ENCODE measurements at places on chromosomes 12 and 14.
A peak's percentile ranks its signal among the peaks of the same experiment; 100 is the strongest.

DNA sequence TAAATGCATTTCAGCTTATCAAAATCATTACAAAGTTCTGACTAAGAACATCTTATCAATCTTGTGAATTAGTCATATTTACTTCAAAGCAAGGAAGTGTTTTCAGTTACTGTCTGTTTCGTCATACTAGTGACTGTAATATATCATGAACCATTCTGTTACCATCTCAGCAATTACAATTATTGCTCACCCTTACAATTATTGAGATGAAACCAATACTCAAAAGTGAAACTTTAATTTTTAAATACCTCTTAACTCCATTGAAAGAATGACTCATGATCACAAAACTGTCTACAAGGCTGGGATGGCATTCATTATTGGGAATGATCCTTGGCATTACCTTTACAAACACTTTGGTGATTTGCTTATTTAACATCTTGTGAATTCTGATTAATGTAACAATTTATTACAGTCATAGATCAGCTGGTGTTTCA is 90.3 kb downstream of the RPS6KA5 start:
- DNase-seq = no peak

DNA sequence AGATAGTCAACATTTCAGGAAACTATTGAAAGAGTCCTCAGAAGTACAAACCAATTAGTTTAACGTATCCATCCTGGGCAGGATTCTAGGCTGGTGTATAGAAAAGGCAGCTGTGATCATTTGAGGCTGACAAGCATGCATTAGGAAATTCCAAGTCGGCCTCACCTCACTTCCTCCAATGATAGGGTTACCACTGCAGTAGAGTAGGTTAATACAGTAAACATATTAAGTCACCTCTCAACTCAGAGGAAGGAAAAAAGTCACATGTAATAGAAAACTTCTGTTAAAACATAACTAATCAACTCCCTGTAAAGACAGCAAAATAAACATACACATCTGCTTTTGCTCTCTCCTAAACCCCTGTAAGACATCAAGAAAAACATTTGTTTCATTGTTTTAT is 33.5 kb downstream of the MED13L start:
- no peak for DNase-seq

DNA sequence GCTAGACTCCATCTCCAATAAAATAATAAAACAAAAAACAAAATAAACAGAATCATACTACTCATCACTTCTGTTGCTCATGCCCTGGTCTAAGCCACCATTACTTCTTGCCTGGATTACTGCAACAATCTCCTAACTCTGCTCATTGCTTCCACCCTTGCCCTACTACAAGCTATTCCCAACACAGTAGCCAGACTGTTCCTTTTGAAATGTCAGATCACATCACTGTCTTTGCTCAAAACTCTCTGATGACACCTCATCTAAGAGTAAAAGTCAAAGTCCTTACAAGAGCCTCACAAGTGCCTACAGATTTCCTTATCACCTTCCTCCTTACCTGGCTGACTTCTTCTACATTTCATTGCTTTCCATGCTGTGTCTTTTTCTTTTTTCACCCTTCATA is 10.0 kb downstream of the FBXO33 start:
- no peak for DNase-seq

- no peak for DNase-seq
Measured at GRCh38 chr12:25764892-25765291, 193.6 kb upstream of the RASSF8 start.

DNA sequence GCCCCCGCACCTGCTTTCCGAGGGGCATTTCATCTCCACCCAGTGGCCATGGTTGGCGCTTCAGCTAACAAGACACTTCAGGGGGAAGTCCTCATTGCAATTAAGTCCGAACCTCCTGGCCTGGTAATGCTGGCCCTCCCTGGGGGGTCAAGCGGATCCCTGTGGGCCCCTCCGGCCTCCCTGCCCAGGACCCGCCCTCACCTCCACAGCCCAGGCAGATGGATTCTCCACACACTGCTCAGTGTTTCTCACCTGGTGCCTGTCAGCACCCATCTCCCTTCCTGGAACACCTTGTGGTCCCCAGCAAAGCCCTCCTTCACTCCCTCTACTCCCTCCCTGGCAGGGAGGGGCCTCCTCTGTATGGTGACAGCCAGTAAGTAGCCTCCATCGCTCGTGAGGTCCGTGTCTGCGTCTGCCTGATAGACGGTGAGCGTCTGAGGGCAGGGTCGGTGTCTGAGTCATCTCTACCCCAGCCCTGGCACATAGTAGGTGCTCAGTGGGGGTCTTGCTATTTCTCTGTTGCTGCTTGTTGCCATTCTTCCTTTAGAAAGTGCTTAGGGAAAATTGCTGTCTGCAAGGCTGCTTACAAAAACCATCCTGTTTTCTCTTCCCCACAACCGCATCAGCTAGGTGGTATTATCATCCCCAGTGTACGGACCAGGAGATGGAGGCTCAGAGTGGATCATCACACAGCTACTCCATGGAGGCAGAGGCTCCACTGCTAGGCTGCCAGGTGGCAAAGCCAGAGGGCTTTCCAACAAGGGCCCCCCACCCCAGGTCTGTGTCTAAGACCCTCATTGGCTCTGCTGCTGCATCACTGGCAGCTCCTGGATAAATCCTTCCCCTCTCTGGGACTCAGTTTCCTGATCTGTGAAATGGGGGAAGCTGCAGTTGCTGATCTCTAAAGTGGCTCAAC is 39.7 kb upstream of the EML1 start:
- no peak for DNase-seq

DNA sequence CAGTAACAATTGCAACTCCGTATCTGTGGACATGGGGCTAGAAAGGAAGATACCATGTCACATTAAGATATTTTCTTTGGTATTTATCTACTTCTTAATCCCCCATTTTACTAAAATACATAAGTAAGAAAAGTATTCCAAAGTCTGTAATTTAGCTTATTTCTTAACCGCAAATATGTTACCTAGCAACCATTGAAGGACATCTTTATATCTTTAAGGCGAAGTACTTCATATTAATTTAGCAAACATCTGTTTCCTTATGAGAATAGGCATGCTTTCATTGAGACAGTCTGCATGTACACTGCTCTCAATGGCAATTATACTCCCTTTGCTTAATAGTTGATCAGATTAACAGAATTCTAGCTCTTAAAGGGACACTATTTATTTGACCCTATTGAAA is 88.8 kb downstream of the NAV3 start:
- no peak for DNase-seq

DNA sequence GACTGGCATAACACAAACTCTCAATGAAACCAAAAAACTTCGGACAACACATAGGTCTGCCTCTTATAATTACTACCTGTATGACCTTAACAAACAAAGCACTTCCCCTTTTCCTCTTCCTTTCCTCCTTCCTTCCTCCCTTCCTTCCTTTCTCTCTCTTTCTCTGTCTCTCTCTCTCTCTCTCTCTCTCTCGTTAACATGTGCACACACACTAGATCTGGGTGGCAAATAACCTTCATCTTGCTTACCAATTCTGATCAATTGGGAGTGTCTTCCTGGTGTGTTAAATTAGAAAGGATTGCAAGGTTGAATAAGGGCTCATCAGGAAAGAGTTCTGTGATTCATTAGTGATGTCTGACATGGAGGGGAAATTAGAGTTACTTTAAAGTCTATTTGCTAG is 307.8 kb upstream of the PRKD1 start:
- no peak for DNase-seq

DNA sequence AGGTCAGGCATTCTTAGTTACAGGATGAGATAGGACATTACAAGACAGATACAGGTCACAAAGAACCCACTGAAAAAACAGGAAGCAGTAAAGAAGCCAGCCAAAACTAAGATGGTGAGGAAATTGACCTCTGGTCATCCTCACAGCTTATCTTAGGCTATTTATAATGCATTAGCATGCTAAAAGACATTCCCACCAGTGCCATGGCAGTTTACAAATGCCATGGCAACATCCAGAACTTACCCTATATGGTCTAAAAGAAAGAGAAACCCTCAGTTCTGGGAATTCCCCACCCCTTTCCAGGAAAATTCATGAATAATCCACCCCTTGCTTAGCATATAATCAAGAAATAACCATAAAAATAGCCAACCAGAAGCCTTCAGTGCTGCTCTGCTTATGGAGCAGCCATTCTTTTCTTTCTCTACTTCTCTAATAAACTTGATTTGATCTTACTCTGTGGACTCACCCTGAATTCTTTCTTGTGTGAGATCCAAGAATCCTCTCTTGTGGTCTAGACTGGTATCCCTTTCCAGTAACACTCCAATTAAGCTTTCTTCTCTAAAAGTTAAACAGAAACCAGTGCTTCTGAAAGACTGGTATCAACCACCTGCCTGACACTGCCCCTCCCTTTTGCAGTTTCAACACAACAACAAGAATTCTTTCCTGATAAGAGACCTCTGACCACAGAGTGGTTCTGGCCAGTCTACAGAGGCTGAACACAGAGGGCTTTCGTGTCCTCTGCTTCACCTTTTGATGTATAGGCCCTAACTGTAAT is 86.9 kb downstream of the BCAT1 start:
- no peak for DNase-seq

DNA sequence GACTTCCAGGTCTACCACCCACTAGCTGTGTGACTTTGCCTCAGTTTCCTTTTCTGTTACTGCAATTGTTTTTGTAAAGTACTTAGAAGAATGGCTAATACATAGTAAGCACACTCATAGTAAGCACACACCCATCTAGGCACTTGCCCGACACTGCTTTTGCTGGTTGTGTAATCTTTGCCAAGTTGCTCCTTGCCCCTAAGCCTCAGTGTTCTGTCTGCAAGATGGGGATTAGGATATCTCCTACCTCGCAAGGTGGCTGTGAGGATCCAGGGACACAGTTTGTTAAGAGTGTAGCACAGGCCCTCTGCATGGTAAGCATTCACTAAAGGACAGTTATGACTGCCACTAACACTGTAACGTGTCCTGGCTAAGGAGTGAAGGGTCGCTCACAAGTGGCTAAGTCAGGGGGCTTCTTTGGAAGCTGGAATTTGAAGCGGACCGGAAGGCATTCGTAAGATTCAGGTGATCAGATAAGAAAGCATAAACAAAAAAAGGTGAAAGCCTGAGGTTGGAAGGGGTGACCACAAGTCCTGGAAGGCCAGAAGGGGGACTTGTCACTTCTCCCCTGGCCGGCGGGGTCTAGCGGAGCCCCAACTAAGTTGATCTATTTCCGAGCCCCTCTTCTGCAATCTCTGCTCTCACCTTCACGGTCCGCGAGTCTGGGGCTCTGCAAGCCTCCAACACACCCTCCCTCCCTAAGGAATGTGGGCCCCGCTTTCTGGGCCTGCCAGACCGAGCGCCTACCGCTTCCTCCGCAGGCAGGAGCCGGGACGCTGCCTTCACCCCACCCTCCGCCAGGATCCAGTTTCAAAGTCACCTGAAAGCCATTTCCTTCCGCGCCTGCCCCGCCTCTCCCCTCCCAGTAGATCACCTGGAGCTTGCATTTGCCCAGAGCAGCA is 1.5 kb upstream of the PLEKHG3 start:
- DNase-seq = peak; percentile 45

- peak; percentile 39 for DNase-seq
Measured at GRCh38 chr14:94161058-94161457, 13.1 kb upstream of the PPP4R4 start.

GRCh38 chr12:86796550-86796949 is 540.4 kb upstream of the MGAT4C start:
- DNase-seq = no peak

DNA sequence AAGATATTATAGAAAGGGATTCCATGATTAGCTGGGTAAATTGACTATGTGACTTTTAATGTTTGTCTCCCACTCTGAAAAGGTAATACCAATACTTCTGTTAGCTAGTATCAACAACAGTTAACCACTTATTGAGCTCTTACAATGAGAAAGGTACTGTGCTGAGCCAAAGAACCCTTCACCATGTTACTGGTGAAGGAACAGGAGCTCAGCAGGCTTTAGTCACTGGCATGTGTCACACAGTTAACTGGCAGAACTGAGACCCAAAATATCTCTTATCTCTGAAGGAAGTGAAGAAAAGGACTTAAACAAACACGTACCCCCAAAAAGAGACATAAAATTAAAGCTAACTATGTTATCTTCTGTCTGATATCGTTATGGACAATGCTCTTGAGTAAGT is 170.6 kb downstream of the MED13L start:
- DNase-seq = no peak

GRCh38 chr14:23661542-23661941 is 25.4 kb downstream of the DHRS2 start:
- DNase-seq = no peak

DNA sequence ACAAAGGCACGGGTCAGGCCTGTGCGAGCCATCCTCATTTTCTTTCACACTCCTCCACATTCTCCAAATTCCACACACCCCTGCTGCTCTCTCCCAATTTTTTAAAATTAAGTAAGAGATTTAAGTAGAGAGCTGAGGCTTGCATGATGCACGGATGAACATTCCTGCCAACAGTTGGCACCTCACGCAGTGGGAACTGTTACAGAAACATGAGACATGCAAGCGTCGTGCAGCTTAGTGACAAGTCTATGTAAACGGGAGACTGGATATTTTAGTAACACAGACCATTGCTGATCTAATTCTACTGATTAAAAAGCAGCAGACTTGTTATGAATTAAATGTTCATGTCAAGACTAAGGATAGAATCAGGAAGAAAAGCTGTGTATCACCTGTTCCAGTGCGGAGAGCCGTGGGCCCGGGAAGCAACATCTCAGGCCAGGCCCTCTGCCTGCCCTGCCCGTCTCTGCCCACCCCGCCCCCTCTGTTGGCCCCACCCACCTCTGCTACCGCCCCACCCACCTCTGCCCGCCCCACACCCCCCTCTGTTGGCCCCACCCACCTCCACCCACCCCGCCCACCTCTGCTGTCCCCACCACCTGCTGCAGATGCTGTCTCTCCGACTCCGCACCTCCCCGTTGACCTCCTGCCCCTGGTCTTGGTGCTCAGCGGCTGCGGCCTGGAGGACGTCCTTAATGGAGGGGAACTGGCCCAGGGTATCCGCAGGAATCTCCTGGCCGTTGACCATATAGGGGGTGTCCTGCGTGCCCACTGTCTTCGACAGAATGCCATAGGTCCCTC is 21.2 kb downstream of the GOLGA3 start:
- no peak for DNase-seq

GRCh38 chr14:91100102-91100501 is 13.8 kb upstream of the DGLUCY start:
- no peak for DNase-seq

DNA sequence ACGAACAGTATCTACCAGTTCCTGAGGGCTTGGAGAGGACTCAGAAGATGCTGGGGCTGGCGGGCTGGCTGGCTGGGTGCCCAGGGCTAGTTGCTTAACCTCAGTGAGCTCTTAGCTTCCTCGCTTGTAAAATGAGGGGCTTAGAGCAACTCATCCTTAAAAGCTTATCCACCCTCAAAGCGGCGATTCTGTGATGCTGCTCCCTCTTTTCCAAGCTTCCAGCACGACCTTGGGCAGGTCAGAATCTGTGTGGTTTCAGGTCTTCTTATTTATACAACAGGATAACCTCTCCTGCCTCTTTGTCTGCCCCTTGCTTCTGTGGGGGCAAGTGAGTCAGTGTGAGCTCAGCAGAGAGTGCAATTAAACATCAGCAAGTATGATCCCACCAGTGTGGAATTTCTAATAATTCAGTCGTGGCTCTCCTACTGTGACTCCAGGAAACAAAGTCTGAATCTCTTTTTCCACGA is 281.8 kb downstream of the KSR2 start:
- no peak for DNase-seq

- no peak for DNase-seq
Measured at GRCh38 chr14:69479696-69480095, 4.8 kb upstream of the PLEKHD1 start.
